ENCODE measurements at places on chromosomes 6 and 20.

- no peak for DNase-seq
These were observed 1.6 kb downstream of the PPARD start for GRCh38 chr6:35343835-35344550.

GRCh38 chr20:2507875-2508630 is 662 bp downstream of the ZNF343 start:
- no peak for DNase-seq

- no peak for DNase-seq
These were observed at the start of gene PTK6 for GRCh38 chr20:63536997-63537524. Gene PTK6 (minus strand): TSS chr20:63537376. CDS start chr20:63537314, 62 bp downstream.

DNA sequence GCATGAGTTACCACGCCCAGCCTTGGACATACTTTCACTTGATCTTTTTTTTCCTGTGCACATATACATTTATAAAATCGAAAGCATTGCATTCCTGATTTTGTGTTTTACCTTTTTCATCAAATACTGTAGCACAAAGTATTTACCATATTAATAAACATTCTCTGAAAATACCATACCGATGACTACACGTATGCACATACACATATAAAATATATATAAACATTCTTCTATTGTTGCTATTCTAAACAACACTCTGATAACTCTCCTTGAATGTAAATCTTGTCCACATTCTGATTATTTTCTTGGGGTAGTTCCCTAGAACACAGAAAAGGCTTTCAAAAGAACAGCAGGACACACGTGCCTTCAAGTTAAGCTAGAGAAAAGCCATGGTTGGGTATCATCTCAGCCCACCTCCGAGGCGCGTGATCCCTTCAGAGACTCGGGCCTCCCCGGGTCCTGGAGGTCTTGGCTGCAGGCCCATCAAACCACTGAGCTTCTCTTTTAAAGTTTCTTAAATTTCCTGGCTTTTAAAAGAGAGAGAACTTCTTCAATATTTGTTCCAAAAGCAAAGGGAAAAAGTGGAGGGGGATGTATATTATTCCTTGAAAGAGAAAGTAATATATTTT is 198.1 kb downstream of the MYLK4 start:
- DNase-seq: no peak

DNA sequence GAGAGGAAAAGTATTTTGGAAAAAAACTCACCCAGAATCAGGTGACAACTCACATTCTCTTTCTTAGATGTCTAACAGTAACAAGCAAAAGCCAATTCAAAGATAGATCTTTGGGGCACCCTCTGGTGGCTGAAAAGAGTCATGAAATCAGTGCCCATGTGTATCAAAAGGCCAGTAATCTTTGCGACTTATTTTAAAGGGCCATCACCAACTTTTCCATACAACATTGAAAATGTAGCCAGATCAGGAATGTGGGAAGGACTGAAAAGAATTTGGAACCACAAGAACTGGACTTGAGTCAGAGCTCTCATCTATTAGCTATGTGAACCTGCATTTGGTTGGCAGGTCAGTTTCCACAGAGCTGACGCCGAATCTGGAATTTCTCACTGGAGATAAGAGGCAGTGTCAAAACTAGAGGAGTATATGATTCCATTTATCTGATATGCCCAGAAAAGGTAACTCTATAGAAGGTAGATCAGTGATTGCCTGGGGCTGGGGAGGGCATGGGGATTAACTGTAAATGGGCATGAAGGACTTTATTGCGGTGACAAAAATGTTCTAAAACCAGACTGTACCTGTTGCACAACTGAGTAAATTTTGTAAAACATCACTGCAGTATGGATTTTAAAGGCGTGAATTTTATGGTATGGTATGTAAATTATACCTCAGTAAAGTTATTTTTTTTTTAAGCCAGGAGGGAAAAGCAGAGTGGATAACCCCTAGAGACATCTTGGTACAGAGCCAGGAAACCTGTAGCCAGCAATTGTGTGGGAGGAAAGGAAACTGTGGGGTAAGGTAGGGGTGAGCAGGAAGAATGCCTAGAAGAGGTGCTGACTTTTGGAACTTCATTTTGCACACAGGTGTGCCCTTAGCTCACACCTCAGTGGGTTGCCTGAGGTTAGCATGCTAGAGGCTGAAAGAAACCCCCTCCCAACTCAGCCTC is 117.1 kb upstream of the ASF1A start:
- peak; percentile 77 for DNase-seq

DNA sequence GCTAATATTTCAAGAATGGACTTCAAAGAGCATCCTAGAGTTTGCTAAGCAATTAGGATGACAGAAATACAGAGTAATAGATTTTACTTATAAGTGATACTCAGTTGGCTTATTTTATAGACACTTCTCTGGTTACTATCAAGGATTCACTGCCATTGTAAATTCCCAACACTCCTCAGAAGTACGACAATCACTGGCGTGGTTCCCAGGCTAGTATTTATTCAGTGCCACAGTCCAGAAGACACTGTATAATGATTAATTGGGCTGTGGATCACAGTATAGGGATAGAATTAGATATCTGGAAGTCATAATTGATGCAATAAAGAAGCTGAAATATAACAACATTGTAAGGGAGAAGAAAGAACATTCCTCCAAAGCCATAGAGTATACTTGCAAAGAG is 15.7 kb downstream of the MANEA start:
- DNase-seq: no peak

- no peak for DNase-seq
These were observed 207.4 kb downstream of the MYLK4 start for GRCh38 chr6:2543321-2543720.

DNA sequence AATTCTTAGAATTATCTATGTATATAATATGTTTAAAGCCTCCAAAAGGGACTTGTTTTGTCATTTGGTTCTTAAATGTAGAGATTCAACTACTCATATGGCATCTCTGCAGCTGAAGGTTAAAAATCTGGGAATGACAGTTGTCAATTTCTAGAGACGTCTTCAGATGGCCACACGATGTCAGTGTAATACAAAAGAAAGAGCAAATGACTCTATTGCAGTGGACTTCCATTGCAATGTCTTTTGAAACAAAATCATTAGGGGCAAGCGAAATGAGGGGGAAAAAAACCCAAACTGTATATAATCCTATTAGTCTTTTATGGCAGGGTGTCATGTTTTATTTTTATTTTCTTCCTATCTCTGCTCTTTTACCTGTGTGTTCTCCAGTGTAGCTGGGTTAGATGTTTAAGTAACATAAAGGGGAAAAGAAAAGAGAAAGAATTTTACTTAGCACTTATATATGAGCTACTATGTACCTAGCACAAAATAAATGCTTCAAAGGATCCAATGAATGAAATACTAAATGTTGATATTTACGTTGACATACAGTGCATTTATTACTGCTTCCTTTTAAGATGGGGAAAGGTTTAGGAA is 26.2 kb downstream of the CCN2 start:
- peak; percentile 49 for DNase-seq

DNA sequence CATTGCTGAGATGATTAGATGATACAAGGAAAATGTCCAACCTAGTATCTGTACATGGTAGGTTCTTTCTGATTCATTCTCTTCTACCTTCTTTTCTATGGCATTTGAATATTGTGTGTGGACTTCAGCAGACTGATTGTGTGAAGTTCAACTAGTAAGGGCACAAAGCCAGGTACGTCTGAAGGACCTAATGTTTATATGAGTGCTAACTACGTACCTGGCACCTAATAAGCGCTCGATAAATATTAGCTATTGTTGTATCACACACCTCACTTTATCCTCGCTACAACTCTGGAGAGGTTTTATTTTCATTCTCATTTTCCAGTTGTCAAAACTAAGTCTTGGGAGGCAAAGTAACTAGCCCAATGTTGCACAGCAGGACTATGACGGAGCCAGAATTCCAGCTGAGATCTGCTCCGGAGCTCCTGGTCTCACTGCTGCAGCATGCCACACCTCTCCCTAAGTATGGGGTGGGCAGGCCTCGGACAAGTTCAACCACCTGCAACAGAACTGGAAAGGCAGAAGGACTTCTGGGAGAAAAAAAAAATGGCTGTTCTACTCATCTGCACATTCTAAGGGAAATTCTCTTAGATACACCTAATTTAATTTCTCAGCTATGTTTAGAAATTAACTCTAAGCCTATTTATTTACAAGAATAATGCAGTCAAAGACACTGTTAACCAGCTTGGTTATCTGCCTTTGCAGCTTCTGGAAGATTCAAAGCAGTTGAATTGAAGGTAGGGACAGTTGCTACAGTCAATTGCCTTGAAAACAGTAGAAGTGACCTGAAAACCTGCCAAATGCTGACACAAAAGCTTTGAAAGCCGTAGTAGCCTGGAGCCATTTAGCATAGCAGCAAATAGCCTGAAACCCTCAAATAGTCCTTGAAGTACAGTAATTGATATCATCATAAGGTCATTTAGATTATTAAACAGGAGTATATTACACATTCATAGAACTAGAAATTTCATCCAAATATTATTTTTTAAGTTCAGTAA is 165.0 kb downstream of the PDE7B start:
- peak; percentile 46 for DNase-seq

- DNase-seq: peak; percentile 11
These were observed 84.6 kb downstream of the ID4 start for GRCh38 chr6:19921786-19922185.

GRCh38 chr6:144469144-144469575 is 184.0 kb downstream of the UTRN start:
- no peak for DNase-seq
